Adrenal gland (tissue), 19 donors: ENCODE measurements at places on chromosomes 3 and 15. TPM values are rescaled to one million over a fixed set of nuclear protein-coding genes. Genes with fewer than 3 reads are reported as not detected.

The CAMKV gene
- 1.1 TPM for polyA plus RNA-seq

The CCDC33 gene
- 0.30 TPM for polyA plus RNA-seq

The CCR8 gene
- polyA plus RNA-seq: not detected

The TRIM42 gene
- not detected for polyA plus RNA-seq

DNA sequence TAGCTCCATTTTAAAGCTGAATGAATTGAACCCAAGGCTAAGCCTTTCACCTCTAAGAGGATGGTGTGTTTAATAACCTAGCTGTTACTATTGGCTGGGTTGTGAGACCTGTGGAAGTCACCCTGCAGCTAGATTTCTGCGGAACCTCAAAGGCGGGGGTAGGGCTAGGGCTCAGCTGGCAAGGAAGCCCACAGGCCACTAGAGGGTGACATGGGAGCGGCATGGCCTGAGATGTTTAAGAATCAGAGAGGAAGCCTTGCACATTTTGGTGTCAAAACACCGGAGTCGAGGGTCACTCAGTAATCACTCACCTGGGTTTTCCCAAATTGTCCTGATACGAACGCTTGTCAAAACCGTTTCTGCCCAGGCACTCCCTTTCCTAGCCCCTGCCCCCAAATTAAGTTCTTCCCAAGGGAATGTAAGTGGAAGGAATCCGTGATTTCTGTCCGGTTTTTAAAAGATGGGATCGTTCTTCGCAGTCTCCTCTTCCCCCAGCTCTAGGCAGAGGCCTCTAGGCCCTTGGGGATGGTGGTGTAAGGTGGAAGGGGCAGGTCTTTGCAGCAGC is 3.8 kb upstream of the ACAD9 start:
- peaks cover 22% of the 10 kb centered on the region for H3K4me1 ChIP-seq
- H3K27me3 ChIP-seq: no peaks in the 10 kb centered on the region
- DNase-seq: peak; percentile 36
- H3K36me3 ChIP-seq: no peaks in the 10 kb centered on the region
- H3K4me3 ChIP-seq: no peak overlapping the region

DNA sequence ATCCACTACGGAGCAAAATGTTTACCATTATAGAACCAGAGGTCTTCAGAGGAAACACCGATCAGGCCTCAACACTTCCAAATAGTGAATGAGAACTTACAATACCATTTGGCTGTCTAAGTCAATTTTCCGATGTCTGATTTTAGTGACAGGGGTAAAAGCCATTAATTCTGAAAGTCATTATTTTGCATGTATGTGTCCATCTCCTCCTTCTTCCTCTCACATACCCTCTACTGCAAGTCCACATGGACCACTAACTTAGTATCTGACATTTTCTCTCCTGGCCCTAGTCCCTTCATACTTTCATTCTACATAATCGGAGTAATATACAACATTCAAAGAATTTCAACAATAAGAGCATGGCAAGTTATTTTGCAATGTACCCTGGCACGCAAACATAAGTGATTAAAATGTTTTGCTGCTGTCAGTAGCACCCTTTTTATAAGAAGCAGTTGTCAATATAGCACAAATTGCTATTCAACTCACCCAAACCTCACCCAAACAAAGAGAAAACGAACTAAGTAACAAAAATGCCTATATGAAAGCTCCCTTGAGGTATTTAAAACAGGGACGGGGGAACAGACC is 1.9 kb downstream of the TOP2B start:
- H3K36me3 ChIP-seq: no peaks in the 10 kb centered on the region
- H3K27me3 ChIP-seq: no peaks in the 10 kb centered on the region
- H3K27ac ChIP-seq: peak overlapping the region; percentile 99
- H3K4me3 ChIP-seq: peak overlapping the region; percentile 87

- no peaks in the 10 kb centered on the region for H3K27me3 ChIP-seq
- no peak overlapping the region for H3K4me3 ChIP-seq
- no peaks in the 10 kb centered on the region for H3K4me1 ChIP-seq
These were observed 103.2 kb downstream of the C3orf70 start for GRCh38 chr3:185049710-185050109.

GRCh38 chr3:155519078-155519477 is 225.6 kb upstream of the STRIT1 start:
- no peaks in the 10 kb centered on the region for H3K36me3 ChIP-seq
- DNase-seq: no peak
- H3K27me3 ChIP-seq: no peaks in the 10 kb centered on the region
- no peaks in the 10 kb centered on the region for H3K4me1 ChIP-seq
- no peak overlapping the region for H3K27ac ChIP-seq

DNA sequence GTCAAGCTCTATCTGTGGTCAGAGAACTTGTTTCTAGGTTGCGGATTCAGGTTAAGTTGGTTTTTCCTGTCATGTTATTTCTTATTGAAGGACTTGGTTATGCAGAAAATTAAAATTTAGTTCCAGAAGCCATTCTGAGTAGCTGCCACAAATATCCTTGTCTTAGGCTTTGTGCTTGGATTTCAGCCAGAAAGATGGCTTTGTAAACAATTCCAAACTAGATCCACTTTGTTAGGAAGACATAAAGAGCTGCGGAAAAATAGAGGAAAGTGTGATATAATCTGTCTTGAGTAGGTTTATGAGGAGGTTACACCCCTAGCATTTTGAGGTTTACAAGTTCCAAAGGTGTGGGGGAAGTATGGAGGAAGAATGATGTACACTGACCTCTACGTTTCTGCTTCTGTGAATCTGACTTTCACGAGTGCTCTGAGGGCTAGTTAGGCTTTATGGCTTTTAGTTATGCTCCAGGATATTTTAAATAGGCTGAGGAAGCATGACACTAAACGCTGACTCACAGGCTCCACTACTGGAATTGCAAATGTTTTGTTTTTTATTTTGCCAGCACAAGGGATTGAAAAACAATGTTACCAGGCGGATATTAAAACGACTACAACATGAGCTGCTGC is 46.3 kb upstream of the UTS2B start:
- H3K36me3 ChIP-seq: no peaks in the 10 kb centered on the region
- H3K27me3 ChIP-seq: no peaks in the 10 kb centered on the region
- H3K27ac ChIP-seq: peak overlapping the region; percentile 68
- DNase-seq: peak; percentile 20
- peaks cover 30% of the 10 kb centered on the region for H3K4me1 ChIP-seq

DNA sequence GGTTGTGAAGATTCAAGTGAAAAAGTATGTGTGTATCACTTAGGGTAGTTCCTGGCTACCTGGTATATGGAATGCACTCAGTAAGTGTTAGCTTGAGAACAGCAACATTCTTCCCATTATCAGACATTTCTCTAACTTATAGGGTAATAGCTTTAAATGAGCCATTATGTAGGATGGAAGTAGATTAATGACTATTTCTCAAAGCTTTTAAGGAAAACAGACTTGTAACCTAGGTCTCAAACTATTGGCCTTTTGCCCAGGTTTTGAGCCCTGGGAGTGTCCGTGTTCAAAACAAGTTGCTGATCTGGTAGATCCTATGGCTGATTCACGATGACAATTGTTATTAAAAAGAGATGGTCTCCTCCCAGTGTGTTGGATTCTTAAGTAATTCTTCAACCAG is 129.1 kb upstream of the UMPS start:
- no peak for DNase-seq
- no peaks in the 10 kb centered on the region for H3K36me3 ChIP-seq
- no peaks in the 10 kb centered on the region for H3K27me3 ChIP-seq
- no peak overlapping the region for H3K4me3 ChIP-seq
- peaks cover 4% of the 10 kb centered on the region for H3K4me1 ChIP-seq
- no peak overlapping the region for H3K27ac ChIP-seq
